Small intestine (tissue), 16 donors: ENCODE measurements at places on chromosomes 6 and 20. TPM values are rescaled to one million over a fixed set of nuclear protein-coding genes. Genes with fewer than 3 reads are reported as not detected.

DNA sequence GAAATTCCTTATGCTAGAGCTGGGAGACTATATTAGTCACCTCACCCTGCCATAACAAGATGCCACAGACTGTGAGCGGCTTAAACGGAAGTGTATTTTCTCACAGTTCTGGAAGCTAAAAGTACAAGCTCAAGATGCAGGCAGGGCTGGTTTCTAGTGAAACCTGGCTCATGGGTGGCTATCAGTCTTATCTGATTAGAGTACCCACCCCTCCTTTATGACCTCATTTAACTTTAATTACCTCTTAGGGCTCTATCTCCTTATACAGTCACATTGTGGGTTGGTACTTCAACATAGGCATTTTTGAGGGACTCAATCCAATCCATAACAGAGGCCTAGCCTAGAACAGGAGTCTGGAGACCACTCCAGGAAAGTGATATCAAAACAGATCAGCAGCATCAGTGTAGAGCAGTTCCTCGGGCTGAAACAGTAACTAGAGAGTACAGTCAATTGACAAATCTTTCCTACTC, 2.3 kb upstream of the SNRNP48 start:
- H3K27ac ChIP-seq = peak overlapping the region; percentile 50
- peaks cover 28% of the 10 kb centered on the region for H3K36me3 ChIP-seq
- peaks cover 13% of the 10 kb centered on the region for H3K4me1 ChIP-seq
- peak; percentile 93 for DNase-seq

DNA sequence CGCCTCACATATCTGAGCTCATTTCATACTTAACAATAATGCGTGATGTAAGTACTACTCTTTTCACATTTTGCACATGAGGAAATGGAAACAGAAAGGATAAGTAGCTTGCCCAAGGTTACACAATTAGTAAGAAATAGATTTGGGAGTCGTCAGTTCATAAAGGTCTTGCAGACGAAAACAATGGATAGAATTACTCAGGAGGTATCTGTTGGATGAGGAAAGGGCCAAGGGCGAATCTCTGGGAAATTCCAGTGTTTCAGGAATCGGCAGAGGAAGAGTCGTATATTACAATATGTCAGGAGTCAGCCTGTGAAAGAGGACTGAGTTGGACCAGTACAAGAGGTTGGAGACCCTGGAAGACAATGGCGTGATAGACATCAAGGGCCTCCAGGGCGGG, 12.8 kb upstream of the EDN1 start:
- no peak overlapping the region for H3K4me3 ChIP-seq
- H3K4me1 ChIP-seq = no peaks in the 10 kb centered on the region
- no peak overlapping the region for H3K27ac ChIP-seq
- H3K36me3 ChIP-seq = no peaks in the 10 kb centered on the region

DNA sequence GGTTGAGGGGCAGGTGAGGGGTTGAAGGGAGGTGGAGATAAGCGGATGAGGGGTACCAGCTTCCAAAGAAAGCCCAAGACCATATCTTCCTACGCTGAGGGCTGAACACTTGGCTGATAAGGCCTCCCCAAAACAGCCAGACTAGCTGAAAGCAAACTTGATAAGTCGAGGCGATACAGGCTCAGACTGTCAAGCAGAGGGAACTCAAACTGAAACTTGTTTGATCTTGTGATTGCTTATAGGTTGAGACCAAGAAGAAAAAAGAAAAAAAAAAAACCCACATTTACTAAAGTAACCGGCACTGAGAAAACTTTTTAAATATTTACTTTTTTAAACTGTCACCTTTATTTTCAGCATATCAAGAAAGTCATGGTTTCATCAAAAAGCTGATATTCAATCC, 73.6 kb downstream of the TRERF1 start:
- H3K27ac ChIP-seq = no peak overlapping the region
- H3K27me3 ChIP-seq = no peaks in the 10 kb centered on the region
- no peak for DNase-seq
- peaks cover 12% of the 10 kb centered on the region for H3K4me1 ChIP-seq
- H3K36me3 ChIP-seq = no peaks in the 10 kb centered on the region

Gene NFKBIE
- polyA plus RNA-seq = 8.3 TPM

Gene SYS1
- polyA plus RNA-seq = 31.4 TPM

Gene ACOT13
- 18.1 TPM for polyA plus RNA-seq

Gene FAM83B
- polyA plus RNA-seq = 4.6 TPM

- no peak for DNase-seq
- no peak overlapping the region for H3K27ac ChIP-seq
- H3K27me3 ChIP-seq = no peaks in the 10 kb centered on the region
These were observed 5.5 kb downstream of the FOXS1 start for GRCh38 chr20:31839782-31840487.

Gene CDC5L
- 21.2 TPM for polyA plus RNA-seq

- H3K4me1 ChIP-seq = no peaks in the 10 kb centered on the region
- H3K36me3 ChIP-seq = no peaks in the 10 kb centered on the region
- DNase-seq = peak; percentile 26
- peak within 1 kb of the TSS; percentile 13 for H3K4me3 ChIP-seq
- H3K27me3 ChIP-seq = peaks cover 43% of the 10 kb centered on the region
- peak within 1 kb of the TSS; percentile 64 for H3K27ac ChIP-seq
These were observed at the start of gene HCK for GRCh38 chr20:32052090-32052777. TSS of gene HCK (plus strand) at chr20:32052242.

DNA sequence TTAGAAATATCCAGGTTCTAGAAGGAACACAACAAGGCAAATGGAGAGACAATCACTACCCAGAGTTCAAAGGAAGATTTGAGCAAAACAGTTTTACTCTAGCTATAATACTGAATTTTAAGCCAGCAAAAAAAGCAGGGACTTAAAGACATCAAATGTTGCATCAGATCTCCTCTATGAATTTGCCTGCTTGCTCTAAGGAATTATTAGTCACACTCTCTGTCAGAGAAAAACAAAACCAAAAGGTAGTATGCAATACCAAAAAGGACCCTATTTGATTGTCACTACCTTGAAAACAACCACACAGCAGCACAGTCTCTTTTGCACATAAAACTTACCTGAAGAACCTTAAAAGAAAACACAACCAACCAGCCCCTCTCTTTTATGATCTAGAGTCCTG, 46.3 kb downstream of the BTBD9 start:
- no peak overlapping the region for H3K27ac ChIP-seq
- DNase-seq = no peak
- H3K36me3 ChIP-seq = peaks cover 2% of the 10 kb centered on the region
- H3K4me1 ChIP-seq = no peaks in the 10 kb centered on the region

Gene ZFP57
- not detected for polyA plus RNA-seq

Gene TP53TG5
- polyA plus RNA-seq = 0.84 TPM

Gene IP6K3
- 0.35 TPM for polyA plus RNA-seq

GRCh38 chr6:142802124-142802523, 142.9 kb downstream of the HIVEP2 start:
- H3K4me3 ChIP-seq = no peak overlapping the region
- H3K36me3 ChIP-seq = no peaks in the 10 kb centered on the region
- peaks cover 2% of the 10 kb centered on the region for H3K4me1 ChIP-seq

Gene SIRPD
- 1.2 TPM for polyA plus RNA-seq

DNA sequence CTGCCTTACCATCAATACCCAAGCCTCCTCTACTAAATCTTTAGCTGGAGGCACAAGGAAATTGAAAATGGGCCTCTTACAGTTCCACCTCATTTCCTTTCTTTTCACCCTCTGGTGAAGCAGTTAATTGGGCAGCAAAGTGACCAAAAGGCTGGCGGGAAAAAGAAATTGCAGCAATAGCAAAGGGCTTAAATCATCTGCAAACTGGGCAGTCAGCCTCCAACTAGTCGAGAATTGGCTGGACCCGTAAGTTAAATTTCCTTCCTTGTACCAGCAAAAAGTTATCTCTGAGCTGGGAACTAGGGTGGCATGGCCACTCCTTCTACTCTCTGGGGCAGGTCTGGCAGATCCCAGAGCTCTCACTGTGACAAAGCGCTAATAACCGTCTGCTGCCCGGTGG, 33.5 kb downstream of the GHRH start:
- no peak for DNase-seq
- no peaks in the 10 kb centered on the region for H3K4me1 ChIP-seq
- H3K4me3 ChIP-seq = no peak overlapping the region
- H3K27me3 ChIP-seq = no peaks in the 10 kb centered on the region
- peaks cover 50% of the 10 kb centered on the region for H3K36me3 ChIP-seq

DNA sequence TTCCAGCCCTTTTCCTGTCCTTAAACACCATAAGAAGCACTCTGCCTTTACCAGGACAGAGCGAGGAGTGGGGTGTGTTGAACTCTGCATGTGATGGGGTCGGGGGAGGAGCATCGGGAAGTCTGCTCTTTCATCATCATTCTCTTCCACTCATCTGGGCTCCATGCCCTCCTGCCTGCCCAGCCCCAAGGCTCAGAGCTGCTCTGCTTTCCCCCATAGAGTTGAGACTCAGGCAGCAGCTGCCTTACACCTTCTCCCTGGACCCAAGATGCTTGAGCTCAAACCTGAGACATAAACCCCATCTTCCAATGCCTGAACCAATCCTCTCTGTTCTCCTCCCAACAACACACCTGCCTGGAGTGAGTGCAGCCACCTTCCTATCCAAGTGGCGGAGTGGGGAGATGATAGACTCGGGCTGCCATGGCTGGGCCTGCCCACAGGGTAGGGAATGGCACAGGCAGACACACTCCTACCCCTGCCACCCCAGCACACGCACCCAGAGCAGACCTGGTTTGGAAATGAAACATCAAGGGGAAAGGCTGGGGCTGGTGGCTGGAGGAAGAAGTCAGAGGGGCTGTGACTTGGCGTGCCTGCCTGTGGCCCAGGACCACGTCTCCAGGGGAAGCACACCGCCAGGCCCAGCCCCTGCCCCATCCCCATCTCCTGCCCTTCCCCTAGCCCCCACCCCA, 28.4 kb downstream of the TFEB start:
- H3K4me3 ChIP-seq = no peak overlapping the region
- no peaks in the 10 kb centered on the region for H3K27me3 ChIP-seq
- no peak overlapping the region for H3K27ac ChIP-seq
- H3K4me1 ChIP-seq = no peaks in the 10 kb centered on the region
- no peaks in the 10 kb centered on the region for H3K36me3 ChIP-seq

Gene HSPA1B
- 130 TPM for polyA plus RNA-seq

DNA sequence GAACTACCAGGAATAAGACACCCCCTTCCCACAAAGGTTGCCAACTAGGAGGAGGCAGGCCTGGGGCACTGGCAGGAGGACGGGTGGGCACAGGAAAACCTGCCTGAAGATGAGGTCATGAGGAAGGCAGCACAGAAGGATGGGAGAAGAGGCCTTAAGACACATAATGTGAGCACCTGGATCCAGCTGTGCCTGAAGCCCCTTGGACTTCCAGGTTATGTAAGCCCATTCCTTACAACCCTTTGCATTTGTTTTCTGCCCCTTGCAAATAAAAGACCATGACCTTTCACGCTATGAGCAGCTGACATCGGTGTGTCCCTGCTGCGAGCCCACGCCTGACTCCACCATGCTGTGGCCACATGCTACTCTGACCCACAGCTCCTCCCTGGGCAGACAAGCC, 23.4 kb downstream of the KCNQ2 start:
- H3K4me1 ChIP-seq = no peaks in the 10 kb centered on the region
- no peak for DNase-seq
- H3K27me3 ChIP-seq = no peaks in the 10 kb centered on the region
- H3K4me3 ChIP-seq = no peak overlapping the region
- H3K36me3 ChIP-seq = no peaks in the 10 kb centered on the region

DNA sequence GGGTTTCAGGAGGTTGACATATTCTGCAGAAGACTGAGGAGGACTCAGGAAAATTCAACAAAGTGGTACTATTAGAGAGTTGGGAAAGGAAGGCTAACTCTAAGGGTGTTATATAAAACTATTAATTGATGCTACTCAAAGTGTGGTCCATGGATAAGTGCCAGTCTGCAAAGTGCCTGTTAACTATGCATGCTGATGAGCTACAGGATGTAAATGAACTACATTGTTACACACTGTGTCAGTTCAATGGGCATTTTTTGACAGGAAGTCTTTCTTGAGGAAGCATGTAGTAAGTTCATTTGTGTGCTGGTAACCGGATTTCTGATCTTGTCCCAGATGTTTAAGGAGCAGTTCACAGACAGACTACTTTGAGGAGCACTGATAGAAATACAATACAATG, 75.6 kb downstream of the KLHL32 start:
- no peak overlapping the region for H3K4me3 ChIP-seq
- H3K27me3 ChIP-seq = no peaks in the 10 kb centered on the region
- DNase-seq = no peak
- H3K36me3 ChIP-seq = no peaks in the 10 kb centered on the region
- no peaks in the 10 kb centered on the region for H3K4me1 ChIP-seq

DNA sequence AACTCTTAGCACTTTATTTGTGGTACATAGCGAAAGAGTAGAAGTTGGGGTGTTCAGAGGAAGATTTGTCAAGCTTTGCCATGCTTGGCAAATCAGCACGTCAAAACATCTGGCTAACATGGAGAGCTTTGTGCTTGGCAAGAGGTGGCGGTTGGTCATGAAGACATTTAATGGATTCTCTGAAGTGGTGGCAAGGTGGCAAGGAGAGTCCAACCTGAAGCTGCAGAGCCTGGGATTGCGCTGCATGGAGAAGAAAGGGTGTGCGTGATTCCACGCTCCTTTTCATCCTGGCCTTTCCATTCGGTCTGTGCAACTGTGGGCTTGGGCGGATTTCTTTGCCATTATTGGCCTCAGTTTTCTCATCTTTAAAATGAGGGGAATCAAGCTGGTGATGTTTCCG, 3.1 kb downstream of the PYGB start:
- DNase-seq = no peak
- peaks cover 25% of the 10 kb centered on the region for H3K4me1 ChIP-seq
- H3K36me3 ChIP-seq = peaks cover 14% of the 10 kb centered on the region
- no peak overlapping the region for H3K4me3 ChIP-seq
- H3K27ac ChIP-seq = no peak overlapping the region

Gene RFX6
- 0.67 TPM for polyA plus RNA-seq

Gene PDRG1
- 16.8 TPM for polyA plus RNA-seq

Gene TTPAL
- polyA plus RNA-seq = 1.8 TPM

- H3K36me3 ChIP-seq = no peaks in the 10 kb centered on the region
- H3K4me1 ChIP-seq = peaks cover 9% of the 10 kb centered on the region
- no peak overlapping the region for H3K27ac ChIP-seq
- DNase-seq = peak; percentile 39
These were observed 57.4 kb upstream of the DDR1 start for GRCh38 chr6:30826961-30827342.

DNA sequence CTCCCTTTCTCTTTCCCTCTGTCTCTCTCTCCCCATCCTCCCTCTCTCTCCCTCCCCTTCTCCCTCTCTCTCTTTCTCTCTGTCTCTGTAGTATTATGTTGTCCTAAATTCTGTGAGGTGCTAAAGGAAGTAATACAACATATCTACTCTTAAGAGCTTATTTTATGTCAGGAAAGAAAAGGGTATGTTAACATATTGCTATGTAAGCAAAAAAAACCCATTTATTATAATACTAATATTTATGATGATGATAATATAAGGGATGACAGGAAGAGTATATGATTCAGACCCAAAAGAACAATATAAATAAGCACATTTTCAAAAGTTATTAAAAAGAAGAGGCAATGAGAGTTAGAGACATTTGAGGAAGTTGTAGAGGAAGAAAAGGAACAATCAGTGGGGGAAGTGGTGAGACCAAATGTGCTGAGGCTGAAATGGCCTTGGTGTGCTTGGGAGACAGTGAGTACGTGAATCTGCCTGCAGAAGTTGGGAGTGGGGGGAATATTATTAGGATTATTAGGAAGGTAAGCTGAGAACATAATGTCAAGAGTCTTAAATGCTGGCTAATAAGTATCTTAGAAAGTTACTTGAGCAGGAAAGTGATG, 303.6 kb upstream of the FERMT1 start:
- no peaks in the 10 kb centered on the region for H3K27me3 ChIP-seq
- no peak for DNase-seq
- no peak overlapping the region for H3K4me3 ChIP-seq
- H3K4me1 ChIP-seq = no peaks in the 10 kb centered on the region
